Fibroblast of skin of right biceps (primary cell): ENCODE measurements at places on chromosomes 13 and 19.

DNA sequence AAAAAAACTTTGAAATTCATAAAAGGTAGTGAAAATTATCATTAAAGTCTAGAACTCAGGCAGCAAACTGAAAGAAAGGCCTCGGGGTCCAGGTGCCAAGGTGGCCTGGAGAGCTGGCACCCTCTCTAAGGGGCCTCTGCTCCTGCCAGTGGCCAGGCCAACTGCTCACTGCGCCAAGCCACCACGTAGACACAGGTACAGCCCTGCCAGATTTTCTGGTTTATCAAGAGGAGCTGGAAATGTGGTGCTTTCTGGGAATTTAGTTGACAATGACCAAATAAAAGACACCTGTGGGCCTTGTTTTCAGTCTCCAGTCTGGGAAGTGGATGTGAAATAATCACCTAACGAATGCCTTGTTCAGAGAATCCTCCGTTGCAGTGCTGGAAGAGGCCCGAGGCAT, 22.8 kb downstream of the ZNF574 start:
- DNase-seq, result no peak

- DNase-seq, result no peak
Measured at GRCh38 chr19:10036601-10037071, 23.4 kb downstream of the RDH8 start.

DNA sequence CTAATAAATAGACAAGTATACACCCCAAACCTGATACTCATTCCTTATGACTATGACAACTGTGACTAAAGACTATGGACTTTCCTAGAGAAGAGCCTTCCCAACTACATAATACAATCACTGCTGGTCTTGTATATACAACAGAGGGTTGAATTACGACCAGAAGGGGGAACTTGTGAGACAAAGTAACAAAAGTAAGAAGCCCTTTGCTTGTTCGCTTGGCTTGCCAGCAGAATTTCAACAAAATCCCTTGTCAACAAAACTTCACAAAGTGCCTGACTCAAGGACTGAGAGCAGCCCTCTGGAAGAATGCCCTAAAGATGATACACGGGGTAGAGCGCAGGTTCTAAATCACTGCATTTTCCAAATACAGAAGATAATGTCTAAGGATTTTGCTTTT, 99.4 kb downstream of the WASF3 start:
- DNase-seq, result no peak

- peak; percentile 51 for DNase-seq
Measured at GRCh38 chr19:3132971-3133792, 2.7 kb upstream of the GNA15 start.

DNA sequence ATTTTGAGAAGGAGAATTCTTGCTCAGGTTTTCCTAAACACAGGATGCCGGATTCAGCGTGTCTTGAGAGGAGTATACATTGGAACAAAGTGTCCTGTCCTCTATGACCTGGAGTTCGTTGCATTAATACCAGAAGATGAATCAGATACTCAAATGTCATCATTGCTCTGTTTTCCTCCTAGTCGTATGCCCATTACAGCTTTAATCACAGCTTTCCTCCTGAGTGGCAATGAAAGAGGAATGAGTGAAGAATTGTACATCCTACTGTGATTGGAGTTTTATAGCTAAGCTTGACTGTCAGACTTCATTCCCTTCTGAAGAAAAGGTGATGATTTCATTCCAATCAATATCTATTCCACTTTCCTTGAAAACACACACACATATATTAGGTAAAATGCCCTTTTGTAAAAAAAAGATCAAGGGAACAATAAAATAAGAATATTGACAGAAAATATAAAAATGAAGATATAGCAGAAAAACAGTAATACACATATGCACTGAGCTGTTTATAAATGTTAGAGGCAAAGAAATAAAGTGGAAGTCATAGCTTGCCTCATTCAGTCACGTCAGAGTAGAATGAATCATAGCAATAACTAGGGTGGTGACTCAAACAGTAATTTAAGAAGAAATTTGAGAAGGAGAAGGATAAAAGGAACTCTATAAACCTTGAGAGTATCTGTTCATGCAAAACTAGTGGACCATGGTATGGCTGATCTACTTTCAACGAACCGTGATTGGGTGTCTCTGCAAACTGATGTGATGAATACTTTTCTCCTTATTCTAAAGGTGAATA, 501.5 kb downstream of the SUCLA2 start:
- DNase-seq, result peak; percentile 87

DNA sequence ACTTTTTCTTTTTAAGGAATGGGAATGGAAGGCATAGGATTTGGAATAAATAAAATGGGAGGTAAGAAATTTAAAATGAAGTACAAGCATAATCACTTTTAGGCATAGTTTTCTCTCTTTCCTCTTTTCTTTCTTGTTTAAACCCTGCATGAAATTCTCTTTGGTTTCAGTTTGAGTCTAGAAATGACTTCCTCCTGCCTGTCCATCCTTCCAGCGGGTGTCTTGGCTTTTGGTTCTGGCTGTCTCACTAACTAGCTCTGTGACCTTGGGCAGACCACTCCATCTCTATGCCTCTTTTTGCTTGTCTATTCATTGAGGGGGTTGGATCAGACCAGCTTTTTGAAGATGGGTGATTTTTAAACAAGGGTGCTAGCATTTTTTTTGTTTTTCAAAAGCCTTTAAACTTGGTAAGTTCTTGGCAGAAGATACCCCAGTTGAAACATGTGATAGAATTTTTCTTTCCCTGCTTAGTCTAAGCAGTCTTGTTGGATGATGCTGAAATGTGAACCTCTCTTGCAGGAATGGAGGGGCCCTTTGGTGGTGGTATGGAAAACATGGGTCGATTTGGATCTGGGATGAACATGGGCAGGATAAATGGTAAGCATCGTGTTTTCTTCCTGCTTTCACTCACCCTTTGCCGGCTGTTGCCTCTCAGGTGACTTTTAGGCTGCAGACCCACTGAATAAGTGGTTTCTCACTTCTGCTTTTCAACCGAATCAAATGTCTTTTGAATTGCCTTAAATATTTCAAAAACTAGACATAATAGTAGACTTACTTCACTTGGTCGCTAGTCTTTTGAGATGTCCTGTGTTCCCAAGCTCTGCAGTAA, 28.6 kb downstream of the PRAM1 start:
- no peak for DNase-seq

DNA sequence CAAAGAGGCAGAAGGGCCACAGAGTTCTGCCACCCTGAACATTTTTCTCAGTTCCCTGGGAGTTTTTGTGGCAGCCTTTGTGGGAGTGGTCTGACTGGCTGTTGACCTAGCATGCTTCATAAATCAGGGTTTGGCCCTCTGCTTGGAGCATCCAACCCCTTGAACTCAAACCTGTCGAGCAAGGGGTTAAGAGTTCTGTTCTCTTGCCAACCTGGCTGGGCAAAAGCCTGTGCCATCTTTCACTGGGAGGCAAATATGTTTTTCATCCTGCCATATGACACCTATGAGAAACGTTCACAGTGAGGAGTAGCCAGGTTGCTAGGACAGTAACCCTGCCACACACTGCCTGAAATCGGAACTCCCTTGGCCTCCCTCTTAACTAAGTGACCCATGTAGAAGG, 7.7 kb upstream of the TEX26 start:
- DNase-seq, result no peak

DNA sequence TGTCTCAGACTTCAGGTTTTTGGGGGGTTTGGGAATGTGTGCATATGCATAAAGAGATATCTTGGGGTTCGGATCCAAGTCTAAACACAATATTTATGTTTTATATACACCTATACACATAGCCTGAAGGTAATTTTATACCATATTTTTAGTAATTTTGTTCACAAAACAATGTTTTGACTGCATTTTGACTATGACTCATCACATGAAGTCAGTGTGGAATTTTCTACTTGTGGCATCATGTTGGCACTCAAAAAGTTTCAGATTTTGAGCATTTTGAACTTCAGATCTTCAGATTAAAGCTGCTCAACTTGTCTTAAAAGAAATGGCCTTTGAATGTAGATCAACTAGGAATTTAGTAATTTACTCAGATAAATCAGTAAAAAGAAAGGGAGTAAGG, 712.9 kb upstream of the GPC6 start:
- DNase-seq, result no peak

DNA sequence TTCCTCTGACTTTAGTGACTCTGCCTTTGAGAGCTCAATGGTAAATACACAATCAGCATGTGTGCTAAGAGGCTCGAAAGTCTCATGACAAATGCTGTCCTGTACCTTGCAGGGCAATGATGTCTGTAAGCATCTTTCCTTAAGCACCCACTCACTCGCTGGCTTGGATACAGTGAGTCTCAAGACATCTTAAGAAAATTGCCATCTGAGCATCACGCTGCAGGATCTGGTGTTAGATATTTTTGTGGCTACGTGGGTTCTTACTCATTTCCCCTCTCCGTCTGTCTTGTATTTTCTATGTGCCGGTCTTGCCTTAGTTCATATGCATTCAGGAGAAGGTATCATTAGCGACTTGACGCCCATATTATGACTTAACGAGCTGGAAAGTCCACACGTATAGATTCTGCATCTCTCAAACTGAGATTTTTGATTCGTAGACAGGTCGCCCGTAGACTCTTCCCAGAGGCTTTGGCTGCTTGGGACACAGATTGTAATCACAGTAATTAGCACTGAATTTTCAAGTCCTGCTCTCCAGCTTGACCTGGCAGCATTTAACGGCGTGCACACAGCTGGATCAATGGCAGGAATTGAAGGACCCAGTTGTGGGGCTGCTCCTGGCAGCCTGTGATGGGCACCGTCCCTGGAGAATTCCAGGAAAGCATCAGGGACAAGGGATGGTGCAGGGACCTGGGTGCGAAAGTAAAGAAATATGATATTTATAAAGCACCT, 231.2 kb downstream of the ZIC5 start:
- peak; percentile 68 for DNase-seq

DNA sequence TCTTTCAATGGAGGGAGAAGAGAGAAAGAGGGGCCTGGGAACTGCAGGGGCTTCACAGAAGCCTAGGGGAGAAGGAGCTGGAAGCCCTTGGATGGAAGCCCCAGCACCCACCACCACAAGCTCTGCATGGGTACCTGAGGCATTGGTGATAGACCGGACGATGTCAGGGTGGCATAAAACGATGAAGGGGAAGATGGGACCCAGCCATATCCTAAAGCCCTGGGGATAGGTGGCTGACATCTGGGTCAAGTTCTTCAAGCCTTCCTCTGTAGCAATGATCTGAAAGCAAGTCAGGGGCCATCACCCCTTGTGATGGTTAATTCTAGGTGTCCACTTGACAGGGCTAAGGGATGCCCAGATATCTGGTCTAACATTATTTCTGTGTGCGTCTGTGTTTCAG, 11.2 kb upstream of the OR10H5 start:
- DNase-seq, result no peak

- DNase-seq, result no peak
Measured at GRCh38 chr13:112150352-112150751, 83.4 kb downstream of the SOX1 start.

- DNase-seq, result no peak
Measured at GRCh38 chr13:98143157-98143553, 261 bp downstream of the FARP1 start.

- DNase-seq, result peak; percentile 85
Measured at GRCh38 chr19:9323557-9323918, 441 bp upstream of the ZNF559 start.

- no peak for DNase-seq
Measured at GRCh38 chr19:16018106-16018755, 58.1 kb upstream of the TPM4 start.

- DNase-seq, result no peak
Measured at GRCh38 chr19:39064405-39064804, 19.8 kb upstream of the ACP7 start.

DNA sequence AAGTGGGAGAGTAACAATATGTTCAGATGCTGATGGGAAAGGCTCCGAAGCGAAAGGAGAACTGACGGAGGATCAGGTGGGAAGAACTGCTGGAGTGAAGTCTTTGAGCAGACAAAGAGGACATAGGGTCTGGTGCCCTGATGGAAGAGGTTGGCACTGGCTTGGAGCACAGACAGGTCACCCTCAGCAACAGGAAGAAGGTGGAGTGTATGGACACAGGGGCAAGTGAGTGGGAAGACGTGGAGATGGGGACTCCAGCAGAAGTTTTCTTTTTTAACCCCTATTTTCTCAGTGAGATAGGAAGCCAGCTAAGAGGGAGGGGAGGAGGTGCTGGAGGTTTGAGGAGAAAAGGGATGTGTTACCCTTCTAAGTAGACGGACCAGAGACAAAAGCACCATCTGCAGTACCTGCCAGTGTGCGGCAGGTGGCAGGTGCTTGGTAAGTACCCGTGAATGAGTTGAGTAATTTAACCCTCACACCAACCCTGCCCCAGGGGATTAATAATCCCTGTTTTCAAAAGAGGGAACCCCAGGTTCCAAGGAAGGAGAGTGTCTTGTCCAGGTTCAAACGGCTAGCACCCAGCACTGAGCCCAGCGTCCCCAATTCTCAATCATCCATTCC, 11.2 kb downstream of the HAS1 start:
- peak; percentile 50 for DNase-seq

- DNase-seq, result no peak
Measured at GRCh38 chr19:53892981-53893325, 11.0 kb downstream of the PRKCG start.

- no peak for DNase-seq
Measured at GRCh38 chr19:29520390-29520789, 5.4 kb upstream of the VSTM2B start.

DNA sequence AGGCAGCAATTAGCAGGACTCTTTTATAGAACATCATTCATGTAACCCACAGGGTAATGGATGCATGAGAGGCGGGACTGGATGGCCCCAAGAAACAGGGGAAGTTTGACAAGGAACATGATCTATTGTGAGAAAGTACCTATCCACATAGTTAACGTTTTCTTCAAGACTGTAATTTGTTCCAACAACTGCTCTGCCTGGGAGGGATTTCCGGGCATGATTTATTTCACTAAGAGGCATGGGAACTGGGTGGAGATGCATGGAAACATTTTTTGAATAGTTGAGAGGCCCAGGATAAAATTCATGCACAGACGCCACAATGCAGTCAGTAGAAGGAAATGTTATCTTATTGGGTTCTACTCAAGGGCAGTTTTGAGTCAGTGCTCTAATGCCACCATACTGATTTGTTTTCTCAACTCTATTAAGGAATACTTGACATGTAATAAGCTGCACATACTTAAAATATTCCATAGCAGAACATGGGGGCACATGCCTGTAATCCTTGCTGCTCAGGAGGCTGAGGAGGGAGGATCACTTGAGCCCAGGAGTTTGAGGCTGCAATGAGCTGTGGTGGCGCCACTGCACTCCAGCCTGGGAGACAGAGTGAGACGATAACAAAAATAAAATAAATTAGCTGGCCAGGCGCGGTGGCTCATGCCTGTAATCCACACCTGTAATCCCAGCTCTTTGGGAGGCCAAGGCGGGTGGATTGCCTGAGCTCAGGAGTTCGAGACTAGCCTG, 9.9 kb upstream of the ATG4D start:
- peak; percentile 89 for DNase-seq

- peak; percentile 71 for DNase-seq
Measured at GRCh38 chr19:39398297-39398864, 7.2 kb downstream of the MED29 start.

DNA sequence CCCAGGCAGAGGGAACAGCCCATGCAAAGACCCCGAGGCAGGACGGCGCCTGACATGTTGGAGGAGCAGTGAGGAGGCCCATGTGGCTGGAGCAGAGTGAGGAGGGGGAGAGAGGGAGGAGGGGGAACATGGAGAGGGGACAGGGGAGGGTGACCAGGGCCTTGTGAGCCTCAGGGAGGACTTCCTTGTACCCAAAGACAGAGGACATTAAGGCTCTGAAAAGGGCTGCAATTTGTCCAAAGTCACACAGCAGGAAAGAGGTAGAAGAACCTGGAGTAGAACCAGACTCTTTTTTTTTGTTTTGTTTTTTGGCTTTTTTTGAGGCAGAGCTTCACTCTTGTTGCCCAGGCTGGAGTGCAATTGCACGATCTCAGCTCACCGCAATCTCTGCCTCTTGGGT, 67.2 kb downstream of the CELF5 start:
- no peak for DNase-seq

GRCh38 chr19:48660852-48661710, 11.7 kb downstream of the NTN5 start:
- peak; percentile 88 for DNase-seq
